ENCODE measurements at places on chromosomes 7 and 10. TPM values are rescaled to one million over a fixed set of nuclear protein-coding genes. Genes with fewer than 3 reads are reported as not detected.

The MRPS17 gene
- total RNA-seq, result 10.4 TPM

The PPP1R9A gene
- not detected for total RNA-seq

The COL17A1 gene
- total RNA-seq, result not detected

The NEBL gene
- total RNA-seq, result not detected

The FZD8 gene
- total RNA-seq, result 25.5 TPM

The NACAD gene
- total RNA-seq, result 1.0 TPM

The CALHM1 gene
- total RNA-seq, result not detected

The KEL gene
- not detected for total RNA-seq

The IDI2 gene
- not detected for total RNA-seq

The FKBP9 gene
- total RNA-seq, result 556 TPM

The TLX1 gene
- not detected for total RNA-seq

Measured in GM23248 (cell line).